Islet precursor cell (in vitro differentiated cells): ENCODE measurements at places on chromosomes 12 and 14.

GRCh38 chr12:46590991-46591703, 218.6 kb upstream of the SLC38A2 start:
- peak; percentile 66 for DNase-seq

GRCh38 chr14:105374389-105374788, 23.9 kb upstream of the TEX22 start:
- no peak for DNase-seq

GRCh38 chr12:793711-794110, 41.3 kb downstream of the WNK1 start:
- DNase-seq = no peak

- DNase-seq = no peak
These were observed 57.4 kb upstream of the KCNJ8 start for GRCh38 chr12:21831791-21832344.

- no peak for DNase-seq
These were observed 11.5 kb downstream of the SPTSSA start for GRCh38 chr14:34450542-34450915.

- DNase-seq = peak; percentile 48
These were observed 6.6 kb downstream of the ABCB9 start for GRCh38 chr12:122959566-122960192.

DNA sequence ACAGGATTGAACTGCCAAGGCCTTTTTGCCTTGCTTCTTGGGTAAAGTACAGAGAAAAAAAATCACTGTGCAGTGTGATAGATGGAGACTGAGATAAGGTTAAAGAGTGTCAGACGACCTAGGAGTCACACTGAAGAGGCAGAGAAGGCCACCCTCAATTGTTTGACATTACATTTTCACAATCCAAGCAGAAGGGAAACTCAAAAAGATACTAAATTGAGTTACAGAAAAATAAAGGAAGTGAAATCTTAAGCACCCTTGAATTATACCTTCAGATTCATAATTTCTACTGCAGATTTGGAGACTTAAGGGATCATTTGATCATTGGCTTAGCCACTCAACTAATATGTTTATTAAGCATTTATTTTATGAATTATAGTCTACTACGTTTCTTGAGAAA, 97.1 kb downstream of the MYF5 start:
- DNase-seq = no peak

DNA sequence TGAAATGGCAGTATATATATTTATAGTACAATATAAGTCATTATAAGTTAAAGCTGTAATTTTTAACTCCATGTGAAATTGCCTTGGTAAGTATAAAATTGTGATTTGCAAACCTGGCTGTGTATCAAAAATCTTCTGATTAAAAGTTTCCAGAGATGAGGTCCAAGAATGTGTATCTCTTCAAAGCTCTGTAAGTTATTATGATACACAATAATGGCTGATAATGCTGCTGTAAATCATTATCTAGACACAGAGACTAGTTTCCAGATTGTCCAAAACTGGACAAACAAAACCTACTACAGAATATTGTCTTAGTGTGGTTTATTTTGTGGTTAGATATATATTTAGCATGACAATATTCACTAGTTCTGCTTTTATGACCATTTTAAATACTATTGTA, 514.8 kb downstream of the SLC6A15 start:
- DNase-seq = no peak

GRCh38 chr12:122185494-122186082, 2.7 kb downstream of the LRRC43 start:
- DNase-seq = no peak

DNA sequence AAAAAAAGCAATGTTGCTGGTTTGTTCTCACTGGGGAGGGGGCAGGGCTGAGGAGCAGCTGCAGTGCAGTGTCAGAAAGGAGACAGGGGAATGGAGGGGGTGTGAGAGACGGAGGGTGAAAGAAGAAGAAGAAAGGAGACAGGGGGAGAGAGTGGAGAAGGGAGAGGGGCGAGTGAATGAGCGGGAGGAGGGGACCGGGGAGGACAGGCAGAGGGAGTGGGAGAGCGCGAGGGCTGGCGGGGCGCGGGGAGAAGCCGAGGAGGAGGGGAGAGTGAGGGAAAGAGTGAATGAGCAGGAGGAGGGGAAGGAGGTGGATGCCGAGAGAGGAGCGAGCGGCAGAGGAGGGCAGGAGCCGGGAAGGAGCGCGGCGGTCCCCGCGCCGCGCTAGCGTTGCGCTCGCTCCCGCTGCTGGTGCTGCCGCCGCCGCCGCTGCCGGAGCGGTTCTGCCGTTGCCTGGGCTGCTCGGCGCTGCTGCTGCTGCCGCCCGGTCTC, at the start of gene NOVA1:
Gene NOVA1 (minus strand): TSS at position 445 of the 492 bp plus-strand sequence. CDS start 597 bp downstream, outside the sequence.
- DNase-seq = no peak

DNA sequence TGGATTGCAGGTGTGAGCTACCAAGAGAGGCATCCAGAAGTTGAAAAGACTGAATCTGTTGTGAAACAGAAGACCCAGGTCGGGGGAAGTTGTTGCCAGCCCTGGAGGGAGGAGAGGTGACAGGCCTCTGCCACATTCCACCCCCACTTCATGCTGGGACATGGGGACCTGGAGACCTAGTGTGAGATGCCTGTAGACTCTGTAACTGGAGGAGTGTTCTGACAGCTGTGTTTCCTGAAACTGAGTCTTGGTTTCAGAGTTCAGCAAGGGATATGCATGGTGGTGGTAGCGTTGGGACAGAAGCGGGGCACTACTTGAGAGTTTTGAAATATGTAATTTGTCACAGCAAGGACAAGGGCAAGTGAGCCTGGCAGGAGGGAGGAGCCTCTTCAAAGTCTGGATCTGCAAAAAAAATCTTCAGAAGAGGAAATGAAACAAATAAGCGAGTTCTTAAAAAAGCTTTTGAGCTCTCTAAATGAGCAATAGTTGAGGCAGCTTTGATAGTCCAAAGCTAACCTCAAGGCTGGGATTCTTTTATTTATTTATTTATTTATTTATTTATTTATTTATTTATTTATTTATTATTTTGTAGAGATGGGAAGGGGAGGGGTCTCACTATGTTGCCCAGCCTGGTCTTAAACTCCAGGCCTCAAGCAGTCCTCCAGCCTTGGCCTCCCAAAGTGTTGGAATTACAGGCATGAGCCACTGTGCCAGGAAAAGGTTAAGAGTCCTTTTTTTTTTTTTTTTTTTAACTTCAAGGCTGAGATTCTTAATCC, 58.9 kb upstream of the EEA1 start:
- peak; percentile 72 for DNase-seq

DNA sequence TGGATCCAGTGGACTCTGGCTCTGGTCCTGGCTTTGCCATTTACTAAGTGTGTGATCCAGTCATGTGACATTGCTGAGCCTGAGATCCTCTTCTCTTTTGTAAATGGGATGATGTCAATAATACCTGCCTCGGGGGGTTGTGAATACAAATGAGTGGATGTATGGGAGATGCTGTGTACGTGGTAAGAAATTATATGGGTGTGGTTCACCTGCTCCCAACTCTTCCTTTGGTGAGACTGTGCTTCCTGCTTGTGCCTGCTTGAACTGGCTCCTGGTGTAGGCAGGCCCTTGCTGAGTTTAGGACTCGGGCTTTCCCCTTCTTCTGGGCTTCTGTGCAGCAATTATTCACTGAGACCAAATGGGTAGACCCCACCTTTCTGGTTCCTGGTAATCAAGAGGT, 189.5 kb upstream of the FRMD6 start:
- DNase-seq = no peak

- DNase-seq = no peak
These were observed 147.6 kb downstream of the FOXN3 start for GRCh38 chr14:89269404-89269803.

DNA sequence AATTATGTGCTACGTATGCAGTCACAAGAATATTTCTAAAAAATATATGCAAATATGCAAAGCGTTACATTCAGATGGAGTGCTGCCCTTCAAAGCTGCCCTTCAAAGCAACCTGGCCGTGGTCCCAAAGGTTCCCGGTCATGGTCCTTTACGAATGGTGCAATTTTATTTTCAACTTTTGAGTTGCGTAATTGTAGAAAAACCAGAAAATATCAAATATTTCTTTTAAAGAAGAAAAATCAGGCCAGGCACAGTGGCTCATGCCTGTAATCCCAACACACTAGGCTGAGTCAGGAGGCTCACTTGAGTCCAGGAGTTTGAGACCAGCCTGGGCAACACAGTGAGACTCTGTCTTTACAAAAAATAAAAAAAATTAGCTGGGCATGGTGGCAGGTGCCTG, 21.4 kb downstream of the CLSTN3 start:
- DNase-seq = no peak

GRCh38 chr14:65294816-65295215, 117.7 kb upstream of the FUT8 start:
- no peak for DNase-seq

GRCh38 chr14:103130965-103131364, 7.7 kb downstream of the TNFAIP2 start:
- DNase-seq = no peak

DNA sequence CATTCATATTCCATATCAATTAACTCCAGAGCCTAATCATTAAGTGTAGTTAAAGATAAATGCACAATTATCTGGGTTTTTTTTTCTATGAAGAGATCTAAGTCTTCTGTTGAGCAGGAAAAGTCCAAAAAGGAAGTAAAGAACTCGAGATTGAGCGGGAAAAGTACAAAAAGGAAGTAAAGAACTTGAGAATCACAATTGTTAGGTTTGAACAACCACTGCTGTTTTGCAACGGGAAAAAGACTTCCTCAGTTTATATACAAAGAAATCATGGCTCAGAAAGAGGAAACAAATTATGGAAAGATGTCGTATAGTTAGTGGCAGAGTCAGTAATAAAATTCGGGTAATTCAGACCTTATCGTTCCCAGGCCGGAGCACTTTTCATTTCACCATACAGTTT, 63.3 kb downstream of the PPP1R12A start:
- DNase-seq = no peak

GRCh38 chr12:97404093-97404492, 58.5 kb upstream of the RMST start:
- no peak for DNase-seq
